Fibroblast of pulmonary artery (primary cell): ENCODE measurements at places on chromosomes 3 and 15.

GRCh38 chr3:22621205-22621809 is 581.8 kb upstream of the UBE2E2 start:
- no peak for DNase-seq

- no peak for DNase-seq
Observed at GRCh38 chr15:36256404-36256807, 323.0 kb upstream of the CDIN1 start.

DNA sequence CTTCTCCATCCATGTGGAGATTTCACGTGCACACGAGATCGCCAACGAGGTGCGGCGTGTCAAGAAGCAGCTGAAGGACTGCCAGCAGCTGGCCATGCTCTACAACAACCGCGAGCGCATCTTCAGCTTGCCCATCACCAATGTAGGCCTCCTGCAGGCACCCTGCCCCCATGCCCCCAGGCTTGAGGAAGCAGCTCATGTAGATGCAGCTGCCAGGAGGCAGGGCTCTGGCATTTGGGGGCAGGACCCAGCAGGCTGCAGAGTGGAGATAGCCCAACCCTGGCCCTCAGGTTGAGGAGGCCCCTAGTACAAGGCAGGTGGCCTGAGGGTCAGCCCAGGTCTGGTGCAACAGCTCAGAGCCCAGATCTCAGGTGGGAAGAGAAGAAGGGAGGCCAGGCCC is 36.4 kb downstream of the DNAH1 start:
- no peak for DNase-seq

GRCh38 chr3:57176045-57176444 is 10.9 kb upstream of the IL17RD start:
- no peak for DNase-seq

GRCh38 chr3:184899953-184900595 is 88.1 kb downstream of the VPS8 start:
- DNase-seq: no peak

- no peak for DNase-seq
Observed at GRCh38 chr3:10453431-10454163, 51.8 kb downstream of the ATP2B2 start.

DNA sequence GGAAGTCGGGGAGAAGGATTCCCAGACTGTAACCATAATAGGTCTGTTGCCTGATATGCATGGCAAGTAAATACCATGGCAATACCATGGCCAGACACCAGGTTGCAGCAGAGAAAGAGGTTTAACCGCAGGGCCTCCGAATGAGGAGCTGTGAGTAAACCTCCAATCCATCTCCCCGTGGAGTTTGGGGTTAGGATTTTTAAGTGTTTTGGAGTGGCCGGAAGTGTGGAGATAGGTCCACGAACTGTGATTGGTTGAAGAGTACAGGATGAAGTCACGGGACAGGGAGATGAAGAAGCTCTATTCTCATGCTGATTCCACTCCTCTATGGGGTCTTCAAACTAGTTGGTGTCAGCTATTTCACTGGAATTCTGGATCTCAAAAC is 127.9 kb downstream of the ST8SIA2 start:
- DNase-seq: peak; percentile 88

- DNase-seq: no peak
Observed at GRCh38 chr3:189298469-189299375, 127.0 kb downstream of the TPRG1 start.

GRCh38 chr3:96101006-96101560 is 713.3 kb upstream of the EPHA6 start:
- DNase-seq: no peak

DNA sequence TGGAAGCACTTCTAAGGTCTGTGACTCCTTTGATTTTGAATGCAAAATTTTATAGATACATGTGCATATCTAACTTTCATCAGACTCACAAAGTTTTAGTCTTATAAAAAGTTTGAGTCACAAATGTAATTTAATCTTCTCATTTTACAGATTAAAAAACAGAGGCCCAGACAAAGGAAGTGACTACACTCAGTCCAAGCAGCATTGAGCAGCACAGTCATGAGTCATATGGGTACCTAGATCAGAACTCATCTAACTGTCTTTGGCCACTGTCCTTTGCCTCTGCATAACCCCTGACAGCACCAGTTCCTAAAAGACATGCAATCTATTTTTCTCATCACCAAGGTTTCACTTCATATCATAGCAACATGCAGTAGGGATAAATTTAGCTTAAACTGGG is 210.7 kb upstream of the KCNH8 start:
- no peak for DNase-seq

DNA sequence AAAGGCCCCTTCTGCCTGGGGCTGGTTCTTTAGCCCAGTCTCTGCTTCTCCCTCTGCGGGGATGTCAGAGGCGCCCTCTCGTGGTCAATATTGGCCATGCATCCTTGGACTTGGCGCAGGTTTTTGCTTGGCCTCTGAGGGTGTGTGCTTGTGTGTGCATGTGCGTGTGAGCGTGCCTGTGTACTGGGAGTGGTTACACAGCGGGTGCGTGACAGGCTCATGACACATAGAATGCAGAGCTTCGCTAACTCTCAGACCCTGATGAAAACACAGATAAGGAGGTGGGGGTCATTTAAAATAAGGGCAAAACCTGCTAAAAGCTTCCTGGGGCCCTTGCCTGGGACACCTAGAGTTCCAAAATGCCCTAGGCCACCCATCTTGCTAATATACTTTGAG is 160.9 kb downstream of the SMAD6 start:
- peak; percentile 88 for DNase-seq

- peak; percentile 39 for DNase-seq
Observed at GRCh38 chr3:126476166-126477060, 722 bp upstream of the ZXDC start.

- no peak for DNase-seq
Observed at GRCh38 chr3:49523756-49524747, 30.2 kb upstream of the BSN start.

- no peak for DNase-seq
Observed at GRCh38 chr3:125428216-125428830, 53.2 kb upstream of the ZNF148 start.

- no peak for DNase-seq
Observed at GRCh38 chr3:100265016-100265415, 4.2 kb downstream of the TBC1D23 start.

DNA sequence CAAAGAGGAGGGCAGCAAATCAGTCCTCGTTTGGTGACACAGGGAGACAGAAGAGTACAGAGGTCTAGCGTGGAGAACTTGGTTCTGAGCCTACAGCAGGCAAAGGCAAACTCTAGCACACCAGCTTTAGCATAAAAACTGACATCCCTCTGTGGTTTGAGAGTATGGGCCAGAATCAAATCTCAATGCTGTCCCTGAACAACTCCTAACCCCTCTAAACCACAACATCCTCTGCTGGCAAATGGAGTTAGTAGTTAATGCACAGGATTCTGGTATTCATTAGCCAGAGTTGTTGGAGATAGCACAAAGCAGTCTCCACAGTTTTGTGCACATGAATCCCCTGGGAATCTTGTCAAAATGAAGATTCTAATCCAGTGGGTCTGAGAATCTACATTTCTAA is 315.8 kb downstream of the NTRK3 start:
- no peak for DNase-seq

- DNase-seq: no peak
Observed at GRCh38 chr15:60344987-60345386, 52.8 kb downstream of the ANXA2 start.

DNA sequence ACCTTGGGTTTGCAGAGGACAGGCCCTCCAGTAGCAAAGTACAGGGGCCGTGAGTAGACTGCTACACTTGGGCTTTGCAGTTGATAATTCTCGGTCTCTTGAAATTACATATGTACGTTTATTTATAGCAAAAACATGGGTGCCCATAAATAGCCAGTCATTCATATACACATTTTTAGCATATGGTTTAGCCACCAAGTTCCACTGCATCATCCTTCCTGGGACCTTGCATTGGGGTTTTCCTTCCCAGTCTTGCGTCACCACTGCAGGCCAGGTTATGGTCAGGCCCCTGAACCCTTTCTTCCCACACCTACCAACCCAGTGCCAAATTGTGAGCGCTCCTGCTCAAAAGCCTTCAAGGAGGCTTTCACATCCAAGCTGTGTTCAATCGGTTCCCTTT is 12.7 kb downstream of the KLHL25 start:
- no peak for DNase-seq

DNA sequence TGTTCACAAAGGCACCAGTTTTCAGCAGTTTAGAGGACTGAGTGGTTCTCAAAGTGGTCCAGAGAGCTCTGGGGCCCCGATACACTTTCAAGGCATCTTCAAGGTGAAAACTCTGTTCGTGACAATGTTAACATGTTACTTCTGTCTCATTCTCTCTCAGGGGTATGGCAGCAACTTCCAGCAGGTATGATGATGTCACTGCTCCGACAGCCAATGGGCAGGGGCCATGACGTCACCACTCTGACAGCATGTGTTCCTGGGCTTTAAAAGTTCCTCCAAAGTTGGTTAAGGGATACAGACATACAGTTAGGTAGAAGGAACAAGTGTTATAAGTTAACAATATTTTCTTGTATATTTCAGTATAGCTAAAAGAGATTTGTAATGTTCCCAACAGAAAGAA is 87.9 kb downstream of the KLF15 start:
- no peak for DNase-seq

DNA sequence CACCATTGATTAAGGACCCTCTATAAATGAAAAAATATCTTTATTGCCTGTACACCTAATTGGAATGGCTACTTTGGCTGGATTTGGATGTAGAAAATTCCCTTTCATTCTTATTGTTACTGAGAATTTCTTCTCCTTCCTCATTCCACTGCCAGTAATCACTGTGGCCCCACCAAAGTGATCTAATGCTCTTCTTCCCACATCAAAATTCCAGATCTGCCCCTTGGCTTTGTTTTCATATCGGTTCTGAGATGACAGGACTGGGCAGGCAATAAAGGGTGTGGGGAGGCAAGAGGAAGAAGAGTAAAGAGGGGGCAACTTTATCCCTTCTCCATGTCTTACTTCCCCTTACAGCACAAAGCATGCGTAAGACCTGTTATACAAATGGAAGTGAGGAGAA is 2.1 kb downstream of the ANKUB1 start:
- no peak for DNase-seq

- no peak for DNase-seq
Observed at GRCh38 chr3:66907136-66907535, 91.0 kb upstream of the KBTBD8 start.

- no peak for DNase-seq
Observed at GRCh38 chr3:126923423-126923822, 59.5 kb upstream of the PLXNA1 start.

GRCh38 chr3:77288348-77288747 is 248.4 kb downstream of the ROBO2 start:
- DNase-seq: no peak

- DNase-seq: no peak
Observed at GRCh38 chr3:32089476-32089875, 16.9 kb upstream of the GPD1L start.

- no peak for DNase-seq
Observed at GRCh38 chr3:152973575-152973974, 138.6 kb downstream of the P2RY1 start.

DNA sequence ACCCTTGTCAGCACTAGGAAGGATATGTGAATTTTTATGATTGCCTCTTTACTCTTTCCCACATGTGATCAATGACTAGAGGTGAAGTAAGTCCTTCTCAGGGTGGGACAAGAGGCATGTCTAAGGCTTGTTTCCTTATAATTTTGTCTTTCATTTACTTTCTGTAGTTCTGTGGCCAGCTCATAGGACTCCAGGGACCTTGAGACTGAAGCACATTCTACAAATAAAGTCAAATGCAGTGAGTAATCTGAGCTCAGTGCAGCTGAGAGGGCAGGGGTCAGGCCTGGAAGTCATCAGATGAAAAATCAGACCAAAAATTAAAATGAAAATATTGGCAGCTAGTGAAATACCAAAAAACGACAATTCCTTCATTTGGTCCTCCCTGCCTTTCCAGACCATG is 424.7 kb upstream of the THBS1 start:
- no peak for DNase-seq

DNA sequence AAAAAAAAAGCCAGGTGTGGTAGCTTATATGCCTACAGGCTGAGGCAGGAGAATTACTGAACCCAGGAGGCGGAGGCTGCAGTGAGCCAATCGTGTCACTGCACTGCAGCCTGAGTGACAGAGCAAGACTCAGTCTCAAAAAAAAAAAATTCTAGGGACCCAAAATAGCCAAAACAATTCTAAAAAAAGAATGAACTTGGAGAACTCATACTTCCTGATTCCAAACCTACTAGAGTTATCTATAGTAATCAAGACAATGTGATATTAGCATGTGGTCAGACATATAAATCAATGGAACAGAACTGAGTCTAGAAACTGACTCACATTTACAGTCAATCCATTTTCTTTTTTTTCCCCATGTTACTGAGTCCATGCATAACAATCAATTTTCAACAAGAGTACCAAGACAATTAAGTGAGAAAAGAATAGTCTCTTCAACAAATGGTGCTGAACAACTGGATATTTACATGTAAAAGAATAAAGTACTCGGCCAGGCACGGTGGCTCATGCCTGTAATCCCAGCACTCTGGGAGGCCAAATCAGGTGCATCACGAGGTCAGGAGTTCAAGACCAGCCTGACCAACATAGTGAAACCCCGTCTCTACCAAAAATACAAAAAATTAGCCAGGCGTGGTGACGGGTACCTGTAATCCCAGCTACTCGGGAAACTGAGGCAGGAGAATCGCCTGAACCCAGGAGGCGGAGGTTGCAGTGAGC is 11.9 kb downstream of the PRKAR2A start:
- no peak for DNase-seq

GRCh38 chr3:174614036-174614435 is 245.1 kb upstream of the NAALADL2 start:
- DNase-seq: peak; percentile 3

- DNase-seq: no peak
Observed at GRCh38 chr3:155702745-155703591, 41.9 kb downstream of the PLCH1 start.

DNA sequence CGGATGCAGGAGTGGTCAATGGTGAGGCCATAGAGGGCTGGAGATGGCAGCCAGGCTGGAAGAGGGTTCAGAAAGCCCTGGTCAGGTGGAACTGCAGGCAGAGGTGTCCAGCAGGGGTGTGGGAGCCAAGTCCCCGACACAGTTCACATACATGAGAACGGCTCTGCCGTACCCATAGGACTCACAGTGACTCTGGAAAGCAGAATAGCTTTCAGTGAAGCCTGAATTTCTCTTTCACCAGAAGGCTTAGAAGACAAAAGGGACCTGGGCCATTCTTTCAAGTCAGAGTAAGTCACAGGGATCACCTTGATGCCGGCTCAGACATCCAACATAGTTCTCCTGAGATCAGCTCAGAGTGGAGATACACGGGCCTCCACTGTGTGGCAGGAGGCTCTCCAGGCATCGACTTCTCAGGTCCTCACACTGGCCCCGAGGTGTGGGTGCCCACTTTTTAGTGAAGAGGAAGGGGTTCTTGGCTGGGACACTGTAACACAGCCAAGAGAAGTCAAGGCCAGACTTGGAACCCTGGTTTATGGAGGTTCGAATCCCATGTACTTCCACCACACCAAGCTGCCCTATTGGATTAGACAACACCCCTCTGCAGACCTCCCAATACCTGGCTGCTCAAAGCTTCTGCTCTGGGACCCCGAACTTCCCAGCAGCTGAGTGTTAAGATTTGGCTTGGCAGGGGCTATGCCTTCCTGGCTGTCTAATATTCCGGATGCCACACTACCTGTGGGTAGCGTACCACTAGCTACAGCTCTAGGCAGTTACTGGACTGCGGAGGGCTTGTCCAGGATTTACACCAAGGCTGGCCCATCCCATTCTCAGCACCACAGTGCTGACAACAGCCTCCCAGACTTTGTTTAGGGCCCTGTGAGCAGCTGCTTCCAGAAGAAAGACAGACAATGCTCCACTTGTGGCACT is 40.4 kb upstream of the RAB6B start:
- no peak for DNase-seq
